Activated T-helper 1 cell treated with anti-CD3 and anti-CD28 coated beads, Interleukin-2, amount 50 U/mL, for 16 hours (primary cell): ENCODE measurements at places on chromosomes 13 and 19.

DNA sequence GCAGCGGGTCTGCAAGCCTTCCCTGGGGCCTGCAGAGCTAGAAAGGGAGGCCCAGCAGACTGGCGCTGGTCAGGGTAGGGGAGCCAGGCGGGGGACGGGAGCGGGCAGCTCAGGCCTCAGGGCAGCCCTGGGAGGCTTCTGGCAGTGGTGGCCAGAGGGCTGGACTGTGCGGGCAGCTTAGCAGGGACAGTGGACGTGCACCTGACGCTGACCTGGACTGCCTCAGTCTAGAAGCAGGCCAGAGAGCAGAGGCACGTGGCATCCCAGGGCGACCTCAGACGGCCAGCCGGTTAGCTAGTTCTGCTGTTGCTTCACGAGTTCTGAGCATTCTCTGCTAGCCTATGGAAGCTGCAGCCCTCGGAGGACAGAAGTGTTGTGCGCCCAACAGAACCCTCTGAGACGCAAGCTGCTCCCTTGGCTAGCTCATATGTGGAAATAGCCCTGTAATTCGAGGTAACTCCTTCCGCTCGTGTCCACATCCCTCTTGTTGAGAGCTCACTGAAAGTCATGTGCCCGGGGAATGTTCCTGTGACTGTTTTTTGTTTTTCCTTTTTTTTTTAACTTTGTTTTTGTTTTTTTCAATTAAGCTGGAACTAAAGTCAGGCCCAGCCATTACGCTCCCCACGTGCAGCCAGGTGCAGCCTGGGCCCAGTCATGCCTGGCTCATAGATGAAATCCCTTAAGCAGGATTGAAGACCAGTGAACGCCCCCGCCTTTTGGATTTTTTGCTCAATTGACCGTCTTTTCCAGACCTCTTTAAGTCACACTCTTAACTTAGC is 1.9 kb upstream of the FAM174C start:
- DNase-seq: no peak

- no peak for DNase-seq
Observed at GRCh38 chr19:37990362-37990761, 83.4 kb downstream of the SIPA1L3 start.

DNA sequence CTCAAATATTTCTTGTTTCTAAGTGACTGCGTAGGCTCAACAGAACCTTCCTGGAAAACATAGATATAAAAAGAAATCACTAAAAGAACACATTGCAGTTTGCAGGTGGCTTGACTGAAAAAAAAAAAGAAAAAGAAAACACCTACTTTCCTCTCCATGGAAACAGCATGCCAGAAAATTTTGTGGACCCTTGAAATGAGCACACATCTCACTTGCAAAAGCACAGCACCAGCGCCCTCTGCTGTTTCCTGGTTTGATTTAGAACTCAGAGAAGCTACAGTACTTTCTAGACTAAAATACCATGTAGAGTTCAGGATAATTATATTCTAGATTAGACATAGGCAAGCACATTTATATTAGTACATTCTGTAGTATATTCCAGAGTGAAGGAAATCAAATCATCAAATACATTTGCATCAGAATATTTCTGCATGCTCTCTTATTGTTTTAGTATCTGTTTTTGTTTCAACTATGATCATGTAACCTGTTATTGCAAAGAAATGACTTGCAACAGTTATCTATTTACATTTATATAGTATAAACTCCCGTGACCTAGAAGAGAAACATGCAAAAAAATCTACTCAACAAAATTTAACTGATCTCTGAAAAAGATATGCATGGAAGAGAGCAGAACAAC is 22.3 kb upstream of the XPO4 start:
- DNase-seq: peak; percentile 45

GRCh38 chr13:23086968-23087623 is 93.7 kb upstream of the SGCG start:
- DNase-seq: no peak

- no peak for DNase-seq
Observed at GRCh38 chr13:81058916-81059290, 718.0 kb upstream of the SPRY2 start.

DNA sequence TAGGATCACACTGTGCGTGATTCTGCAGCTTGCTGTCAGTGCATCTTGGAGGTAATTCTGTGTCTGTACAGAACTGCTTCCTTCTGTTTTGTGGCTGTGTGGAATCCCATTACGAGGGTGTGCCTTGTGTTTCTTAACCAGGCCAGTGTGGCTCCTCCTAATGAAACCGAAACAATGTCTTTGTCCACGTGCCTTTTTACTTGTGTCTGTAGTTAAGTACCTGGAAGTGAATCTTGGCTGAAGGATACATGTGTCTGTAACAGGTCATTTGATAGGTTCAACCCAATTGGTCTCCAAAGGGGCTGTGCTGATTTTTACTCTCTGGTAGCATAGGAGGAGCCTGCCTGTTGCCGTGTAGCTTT is 13.1 kb downstream of the NOP53 start:
- DNase-seq: no peak

DNA sequence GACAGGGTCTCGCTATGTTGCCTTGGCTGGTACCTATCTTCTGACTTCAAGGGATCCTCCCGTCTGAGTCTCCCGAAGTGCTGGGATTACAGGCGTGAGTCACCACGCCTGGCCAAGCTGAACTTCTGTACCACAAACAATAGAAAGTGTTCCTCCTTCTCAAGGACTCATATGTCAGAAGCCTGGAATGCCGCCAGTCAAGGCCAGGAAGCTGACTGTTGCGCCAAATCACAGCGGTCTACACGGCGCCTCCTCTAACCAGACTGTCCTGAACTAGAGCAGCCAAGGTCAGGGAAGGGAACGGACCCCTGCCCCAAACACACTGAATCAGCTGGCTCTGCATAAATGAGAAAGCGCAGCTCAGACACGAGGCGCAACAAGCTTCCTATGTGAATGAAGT is 14.6 kb downstream of the RAB20 start:
- no peak for DNase-seq

DNA sequence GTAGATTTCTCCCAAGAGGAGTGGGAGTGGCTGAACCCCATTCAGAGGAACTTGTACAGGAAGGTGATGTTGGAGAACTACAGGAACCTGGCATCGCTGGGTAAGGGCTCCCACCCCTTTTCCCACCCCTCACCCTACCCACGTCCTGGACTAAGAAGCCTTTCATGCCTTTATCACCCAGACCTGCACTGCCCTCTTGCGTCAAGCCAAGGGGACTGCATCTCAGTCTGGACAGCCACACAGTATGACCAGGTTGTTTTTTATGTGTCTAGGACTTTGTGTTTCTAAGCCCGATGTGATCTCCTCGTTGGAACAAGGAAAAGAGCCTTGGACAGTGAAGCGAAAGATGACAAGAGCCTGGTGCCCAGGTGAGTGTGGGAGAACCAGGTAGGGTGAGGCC is 8.8 kb downstream of the ZFP28 start:
- no peak for DNase-seq

DNA sequence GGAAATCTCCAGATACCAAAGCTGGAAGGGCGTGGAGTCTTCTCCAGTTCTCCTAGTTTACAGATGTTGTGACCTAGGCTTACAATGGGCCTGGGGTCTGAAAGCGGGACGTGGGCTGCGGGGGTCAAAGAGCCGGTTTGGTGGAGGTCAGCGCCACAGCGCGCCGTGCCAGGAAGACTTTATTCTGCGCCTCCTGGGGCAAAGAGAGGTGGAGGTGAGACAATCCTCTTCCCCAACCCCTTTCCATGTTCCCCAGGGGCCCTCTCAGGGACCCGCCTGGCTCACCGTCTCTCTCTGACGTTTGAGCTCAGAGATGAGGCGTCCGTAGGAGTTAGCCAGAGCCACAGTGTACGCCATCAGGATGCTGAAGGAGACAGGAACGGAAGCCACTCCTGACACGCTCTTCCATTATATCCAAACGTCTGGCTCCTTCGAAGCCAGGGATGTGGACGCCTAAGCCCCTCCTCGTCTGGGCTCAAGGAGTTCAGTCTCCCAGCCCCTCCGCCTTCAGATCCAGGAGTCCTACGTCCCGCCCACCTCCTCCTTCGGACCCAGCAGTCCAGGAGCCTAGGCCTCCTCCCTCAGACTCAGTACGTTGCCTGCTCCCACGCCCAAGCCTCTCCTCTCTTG is 776 bp upstream of the LENG1 start:
- DNase-seq: no peak

DNA sequence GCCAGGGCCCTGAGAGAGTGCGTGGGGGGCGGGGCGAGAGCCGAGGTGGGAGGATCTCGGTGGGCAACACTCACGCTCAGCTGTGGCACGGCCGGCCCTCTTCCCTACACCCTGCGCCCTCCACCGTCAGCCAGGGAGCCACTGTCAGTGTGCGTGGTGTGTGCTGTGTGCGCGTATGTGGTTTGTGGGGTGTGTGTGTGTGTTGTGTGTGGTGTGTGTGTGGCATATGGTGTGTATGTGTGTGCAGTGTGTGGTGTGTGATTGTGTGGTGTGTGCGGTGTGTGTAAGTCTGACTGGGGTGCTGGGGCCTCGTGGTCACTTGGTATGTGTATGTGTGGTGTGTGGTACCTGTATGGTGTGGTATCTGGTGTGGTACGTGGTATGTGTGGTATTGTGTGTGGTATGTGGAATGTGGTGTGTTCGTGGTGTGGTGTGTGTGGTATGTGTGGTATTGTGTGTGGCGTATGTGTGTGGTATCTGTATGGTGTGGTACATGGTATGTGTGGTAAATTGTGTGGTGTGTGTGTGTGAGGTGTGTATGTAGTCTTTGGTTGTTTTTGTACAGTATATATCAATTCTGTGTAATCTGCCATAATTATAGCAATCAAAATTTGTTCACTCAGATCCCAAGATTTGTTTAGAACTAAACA is 5.1 kb downstream of the GRK1 start:
- DNase-seq: no peak

DNA sequence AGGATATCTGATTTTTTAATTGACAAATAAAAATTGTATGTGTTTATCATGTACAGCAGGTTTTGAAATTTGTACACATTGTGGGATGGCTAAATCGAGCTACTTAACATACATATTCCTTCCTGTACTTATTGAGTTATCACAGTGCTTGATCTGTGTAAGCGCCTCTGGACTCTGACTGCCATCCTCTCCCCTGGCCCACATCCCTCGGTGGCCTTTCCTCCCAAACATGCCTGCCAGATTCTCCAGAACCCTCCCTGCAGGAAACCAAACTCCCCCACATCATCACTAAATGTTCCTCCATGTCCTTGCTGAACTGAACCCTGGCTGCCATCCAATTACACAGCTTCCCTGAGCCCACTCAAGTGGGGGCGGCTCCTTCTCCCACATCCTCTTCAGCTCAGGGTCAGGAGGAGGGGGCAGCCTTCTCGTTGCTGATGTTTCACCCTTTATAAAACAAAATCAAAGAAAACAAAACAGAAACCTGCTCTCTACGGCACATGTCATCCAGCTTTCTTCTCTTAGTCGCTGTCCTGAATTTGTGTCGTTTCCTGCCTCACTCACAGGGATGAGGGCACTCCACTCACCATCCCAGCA is 97.1 kb upstream of the SPATA13 start:
- no peak for DNase-seq

- no peak for DNase-seq
Observed at GRCh38 chr19:48010932-48011758, 16.7 kb downstream of the ELSPBP1 start.

GRCh38 chr13:92187378-92187989 is 789.1 kb downstream of the GPC5 start:
- no peak for DNase-seq

DNA sequence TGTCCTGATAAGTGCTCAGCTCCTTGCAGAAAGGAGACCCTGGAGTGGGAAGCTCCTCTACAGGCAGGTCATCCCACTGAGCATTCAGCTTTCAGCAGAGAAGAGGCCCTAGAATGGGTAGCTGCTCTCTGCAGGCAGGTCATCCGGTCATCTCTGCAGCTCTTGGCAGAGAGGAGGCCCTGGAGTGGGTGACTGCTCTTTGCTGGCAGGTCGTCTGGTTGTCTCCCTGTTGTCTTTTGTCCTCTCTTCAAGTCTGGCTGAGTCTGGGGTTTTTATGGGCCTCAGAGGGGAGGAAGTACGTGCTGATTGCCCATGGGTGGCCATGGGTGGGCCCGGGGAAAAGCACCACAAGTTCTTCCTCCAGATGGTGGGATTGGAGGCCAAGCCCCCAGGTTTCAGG is 250.3 kb upstream of the EDNRB start:
- no peak for DNase-seq

- no peak for DNase-seq
Observed at GRCh38 chr13:51632591-51633362, 48.5 kb downstream of the WDFY2 start.

GRCh38 chr19:6532244-6532999 is 1.6 kb downstream of the TNFSF9 start:
- no peak for DNase-seq

DNA sequence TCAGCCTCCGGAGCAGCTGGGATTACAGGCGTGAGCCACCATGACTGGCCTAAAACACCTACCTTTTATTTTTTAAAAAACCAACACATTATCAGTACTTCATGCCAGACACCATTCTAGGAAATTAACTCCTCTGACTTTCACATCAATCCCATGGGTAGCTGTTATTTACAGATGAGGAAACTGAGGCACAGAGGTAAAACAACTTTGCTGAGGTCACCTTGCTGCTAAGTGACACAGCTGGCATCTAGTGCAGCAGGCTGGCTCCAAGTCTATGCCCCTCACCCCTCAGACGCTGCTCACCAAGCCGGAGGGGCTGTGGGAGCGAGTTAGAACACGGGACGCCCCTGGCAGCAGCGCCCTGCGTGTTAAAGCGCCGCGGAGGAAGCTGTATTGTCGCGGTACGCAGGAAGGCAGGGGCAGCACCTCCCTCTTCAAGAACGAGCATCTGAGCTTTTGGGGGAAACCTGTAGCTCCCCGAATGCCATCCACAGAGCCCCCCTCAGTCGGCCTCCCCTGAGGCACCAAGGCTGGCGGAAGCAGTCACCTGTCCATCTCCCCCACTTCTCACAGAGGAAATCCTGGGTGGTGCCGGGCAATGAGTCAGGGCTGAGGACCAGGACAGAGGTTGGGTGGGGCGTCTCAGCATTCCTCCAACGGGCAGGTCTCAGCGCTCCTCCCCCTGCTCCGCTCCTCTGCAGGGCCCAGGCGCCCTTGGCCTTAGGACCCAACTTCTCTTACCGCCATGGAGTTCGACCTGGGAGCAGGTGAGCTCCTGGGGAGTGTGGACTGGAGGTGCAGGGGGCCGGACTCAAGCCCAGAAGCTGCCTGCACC is at the start of gene C19orf33:
Gene C19orf33 (plus strand): TSS at position 735 of the 835 bp plus-strand sequence. CDS start 11 bp downstream, at position 746.
- DNase-seq: no peak

GRCh38 chr13:100825557-100825956 is 151.0 kb upstream of the TMTC4 start:
- DNase-seq: no peak

GRCh38 chr19:29098863-29099481 is 114.0 kb downstream of the UQCRFS1 start:
- no peak for DNase-seq

DNA sequence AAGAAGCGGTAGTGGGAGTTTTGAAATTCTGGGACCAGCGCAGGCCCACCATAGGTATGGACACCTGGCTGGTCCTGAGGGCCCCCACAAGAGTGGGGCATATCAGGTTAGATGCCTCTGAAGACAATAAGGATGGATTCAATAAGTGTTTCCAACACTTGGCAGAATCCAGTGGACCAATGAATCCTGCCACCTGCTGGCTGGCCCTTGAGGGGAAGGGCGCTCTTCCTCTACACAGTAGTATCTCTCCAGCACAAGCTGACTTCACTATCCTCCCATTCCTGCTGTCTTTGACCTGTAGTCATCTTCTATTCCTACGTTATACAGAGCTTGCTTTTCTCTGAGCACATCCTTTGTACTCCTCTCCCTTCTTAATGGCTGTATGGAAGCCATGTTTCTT is 199.7 kb upstream of the TSHZ3 start:
- DNase-seq: no peak
